Activated naive CD4-positive, alpha-beta T cell treated with anti-CD3 and anti-CD28 coated beads, Interleukin-2, amount 50 U/mL, for 16 hours (primary cell): ENCODE measurements at places on chromosomes 5 and 9.
A peak's percentile ranks its signal among the peaks of the same experiment; 100 is the strongest.

GRCh38 chr9:126114409-126114760 is 212.2 kb upstream of the MVB12B start:
- no peak for DNase-seq

DNA sequence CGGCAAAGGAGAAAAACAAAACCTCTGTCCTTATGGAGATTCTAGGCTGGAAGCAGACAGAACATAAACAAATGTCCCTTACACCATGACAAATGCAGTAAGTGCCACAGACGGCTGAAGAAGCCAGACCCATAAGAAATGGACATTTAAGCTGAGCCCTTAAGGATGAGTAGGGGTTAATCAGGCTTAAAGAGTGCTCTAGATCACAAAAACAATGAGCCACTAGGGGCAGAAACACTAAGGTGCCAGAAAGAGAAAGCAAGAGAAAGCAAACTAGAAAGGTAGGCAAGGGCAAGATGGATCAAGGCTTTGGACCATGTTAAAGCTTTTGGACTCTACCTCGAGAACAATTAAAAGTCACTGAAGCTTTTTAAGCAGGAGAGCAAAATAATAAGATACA is 326.9 kb upstream of the WWC1 start:
- no peak for DNase-seq

DNA sequence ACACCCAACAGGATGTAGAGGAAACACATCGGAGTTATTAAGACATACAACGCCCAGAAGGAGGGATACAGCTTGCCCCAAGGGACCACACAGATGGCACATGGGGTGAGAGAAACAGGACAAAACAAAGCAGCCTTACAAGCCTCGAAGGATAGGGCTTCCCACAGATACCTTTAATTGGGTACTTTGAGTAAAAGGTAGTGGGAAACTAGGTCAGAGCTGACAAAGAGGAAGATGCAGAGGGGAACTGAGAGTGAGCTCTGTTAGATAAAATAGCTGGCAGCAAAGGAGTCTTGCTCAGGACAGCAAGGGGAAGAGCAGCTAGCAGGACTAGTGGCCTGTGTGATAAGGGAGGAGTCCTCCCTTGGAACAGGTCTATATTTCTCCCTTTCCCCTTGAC is 48.2 kb downstream of the OTP start:
- DNase-seq = no peak

GRCh38 chr9:26013199-26013598 is 335.0 kb upstream of the TUSC1 start:
- no peak for DNase-seq

GRCh38 chr9:3773362-3774060 is 247.7 kb upstream of the RFX3 start:
- no peak for DNase-seq

GRCh38 chr5:134148316-134148715 is 28.4 kb downstream of the SKP1 start:
- DNase-seq = no peak

DNA sequence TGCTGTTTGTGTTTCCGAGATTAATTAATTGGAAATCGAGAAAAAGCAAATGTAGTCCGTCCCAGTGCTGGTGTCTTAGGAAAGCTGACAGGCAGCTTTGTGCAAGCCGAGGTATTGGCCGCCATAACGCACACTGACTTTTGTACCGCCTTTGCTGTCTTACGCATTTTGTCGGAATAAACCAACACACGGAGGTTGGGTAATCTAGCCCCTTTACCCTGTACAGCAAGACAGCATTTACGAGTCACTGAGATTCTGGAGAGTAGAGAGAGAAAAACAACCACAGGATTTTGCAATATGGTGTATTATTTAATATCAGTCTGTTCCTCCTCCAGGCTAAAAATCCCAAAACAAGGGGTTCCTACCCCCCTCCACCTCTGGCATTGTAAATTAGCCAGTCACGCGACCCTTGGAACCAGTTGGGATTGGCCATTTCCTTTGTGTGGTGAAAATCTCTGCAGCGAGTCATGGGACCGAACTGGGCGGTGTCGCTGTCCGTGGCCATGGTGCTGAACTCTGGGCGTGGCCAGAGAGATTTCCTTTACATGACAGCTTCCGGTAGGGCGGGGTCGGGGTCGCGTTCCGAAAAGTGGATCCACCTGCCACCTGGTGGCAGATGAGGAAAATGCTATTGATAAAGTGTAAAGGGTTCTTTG is 10.3 kb upstream of the PCDHB1 start:
- peak; percentile 57 for DNase-seq

- no peak for DNase-seq
Measured at GRCh38 chr5:88045165-88045564, 223.5 kb downstream of the TMEM161B start.

DNA sequence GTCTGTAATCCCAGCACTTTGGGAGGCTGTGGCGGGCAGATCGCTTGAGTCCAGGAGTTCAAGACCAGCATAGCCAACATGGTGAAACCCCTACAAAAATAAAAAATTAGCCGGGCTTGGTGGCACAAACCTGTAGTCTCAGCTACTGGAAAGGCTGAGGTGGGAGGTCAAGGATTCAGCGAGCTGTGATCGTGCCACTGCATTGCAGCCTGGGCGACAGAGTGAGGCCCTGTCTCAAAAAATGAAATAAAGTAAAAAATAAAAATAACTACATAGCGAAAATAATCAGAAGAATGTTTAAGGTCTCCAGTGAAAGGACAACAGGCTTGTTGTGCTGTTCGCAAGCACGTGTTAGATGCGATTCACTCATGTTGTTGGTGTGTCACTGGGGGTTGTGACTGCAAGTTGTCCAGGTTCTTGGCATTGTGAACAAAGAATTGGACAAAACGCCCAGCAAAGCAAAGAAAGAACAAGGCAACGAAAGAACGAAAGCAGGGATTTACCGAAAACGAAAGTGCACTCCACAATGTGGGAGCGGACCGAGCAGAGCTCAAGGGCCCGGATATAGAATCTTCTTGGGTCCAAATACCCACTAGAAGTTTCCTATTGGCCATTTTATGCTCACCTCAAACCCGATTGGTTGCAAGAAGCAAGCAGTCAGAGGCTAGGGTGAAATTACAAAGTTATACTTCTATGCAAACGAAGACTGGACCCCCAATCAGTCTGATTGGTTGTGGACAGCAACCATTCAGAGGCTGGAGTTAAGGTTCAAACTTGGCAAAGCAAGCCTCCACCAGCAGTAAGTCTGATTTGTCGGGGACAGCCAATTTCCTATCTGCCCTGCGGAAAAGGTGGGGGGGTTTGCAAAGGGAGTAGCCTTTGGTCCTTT is 844 bp upstream of the MCCC2 start:
- DNase-seq = no peak

DNA sequence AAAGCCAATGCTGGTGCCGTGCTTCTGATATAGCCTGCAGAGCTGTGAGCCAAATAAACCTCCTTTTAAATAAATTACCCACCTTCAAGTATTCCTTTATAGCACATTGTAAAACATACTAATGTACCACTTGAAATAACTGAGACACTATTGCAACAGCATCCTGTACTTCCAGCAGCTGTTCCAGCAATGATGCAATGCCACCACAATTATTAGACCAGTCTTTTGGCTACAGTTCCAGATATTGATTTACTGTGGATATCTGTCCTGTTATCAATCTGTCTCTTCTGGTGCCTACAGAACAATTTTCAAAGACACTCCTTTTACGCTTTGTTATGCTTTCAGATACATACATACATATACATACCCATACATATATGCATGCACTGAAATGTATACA is 567.9 kb downstream of the TAF11L14 start:
- no peak for DNase-seq

GRCh38 chr9:133855802-133856521 is 117.8 kb upstream of the SARDH start:
- no peak for DNase-seq

- DNase-seq = no peak
Measured at GRCh38 chr9:18658804-18659705, 185.1 kb downstream of the ADAMTSL1 start.

- no peak for DNase-seq
Measured at GRCh38 chr9:72577212-72577753, 55.9 kb downstream of the TMC1 start.

DNA sequence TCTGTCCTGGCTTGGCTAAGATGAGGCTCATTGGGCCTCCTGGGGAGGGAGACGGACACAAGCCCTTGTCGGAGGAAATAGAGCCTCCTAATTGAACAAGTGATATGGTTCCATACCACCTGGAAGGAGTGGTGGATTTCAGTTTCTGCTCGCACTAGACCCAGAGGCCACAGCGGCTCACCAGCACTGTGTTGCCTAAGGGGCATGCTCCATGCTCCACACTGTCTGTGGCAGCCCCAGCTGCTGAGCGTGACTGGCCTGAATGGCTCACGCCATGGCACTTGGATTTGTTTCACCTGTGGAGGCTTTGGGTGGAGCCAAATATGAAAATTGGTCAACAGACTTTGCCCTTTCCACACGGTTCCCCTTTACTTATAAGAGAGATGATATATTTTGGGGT is 181.1 kb downstream of the HSPA4 start:
- no peak for DNase-seq

DNA sequence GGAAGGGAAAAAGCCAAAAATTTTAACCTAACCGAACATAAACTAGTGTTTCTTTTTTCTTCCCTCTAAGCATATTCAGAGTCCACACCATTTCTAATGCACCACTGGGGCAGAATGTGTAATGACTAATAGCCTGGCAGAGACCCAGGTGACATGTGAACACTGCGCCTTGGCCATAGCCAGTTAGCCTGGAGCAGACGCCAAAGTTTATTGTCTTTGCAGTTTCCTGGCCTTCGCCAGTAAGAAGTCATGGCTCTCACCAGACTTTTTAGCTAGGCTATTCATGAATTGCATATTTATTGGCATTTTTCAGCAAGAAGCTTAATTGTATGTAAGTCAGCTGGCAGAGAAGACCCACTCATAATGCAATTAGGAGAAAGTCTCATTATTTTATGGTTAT is 182.8 kb upstream of the SLC27A6 start:
- DNase-seq = no peak
